ENCODE measurements at places on chromosomes 16 and 17.
A peak's percentile ranks its signal among the peaks of the same experiment; 100 is the strongest.

GRCh38 chr16:79188739-79189122 lies 411.8 kb downstream of the MAF start:
- DNase-seq, result no peak

DNA sequence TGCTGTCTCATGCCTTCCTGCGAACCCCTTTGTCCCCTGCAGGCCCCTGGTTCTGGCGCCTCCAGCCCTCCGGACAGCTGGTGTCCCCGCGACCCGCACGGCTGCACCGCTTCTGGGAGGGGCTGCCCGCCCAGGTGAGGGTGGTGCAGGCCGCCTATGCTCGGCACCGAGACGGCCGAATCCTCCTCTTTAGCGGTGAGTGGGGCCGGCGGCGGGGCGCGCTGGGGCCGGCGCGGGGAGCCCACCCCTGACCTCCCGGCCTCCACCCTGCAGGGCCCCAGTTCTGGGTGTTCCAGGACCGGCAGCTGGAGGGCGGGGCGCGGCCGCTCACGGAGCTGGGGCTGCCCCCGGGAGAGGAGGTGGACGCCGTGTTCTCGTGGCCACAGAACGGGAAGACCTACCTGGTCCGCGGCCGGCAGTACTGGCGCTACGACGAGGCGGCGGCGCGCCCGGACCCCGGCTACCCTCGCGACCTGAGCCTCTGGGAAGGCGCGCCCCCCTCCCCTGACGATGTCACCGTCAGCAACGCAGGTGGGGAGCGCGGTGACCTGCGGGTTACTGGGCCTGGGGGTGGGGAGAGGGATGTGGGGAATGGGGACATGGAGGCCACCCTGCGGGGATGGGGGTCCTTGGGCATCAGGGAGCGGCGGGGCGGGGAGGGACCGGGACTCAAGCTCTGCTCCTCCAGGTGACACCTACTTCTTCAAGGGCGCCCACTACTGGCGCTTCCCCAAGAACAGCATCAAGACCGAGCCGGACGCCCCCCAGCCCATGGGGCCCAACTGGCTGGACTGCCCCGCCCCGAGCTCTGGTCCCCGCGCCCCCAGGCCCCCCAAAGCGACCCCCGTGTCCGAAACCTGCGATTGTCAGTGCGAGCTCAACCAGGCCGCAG lies 7.1 kb upstream of the IL32 start:
- peak; percentile 70 for DNase-seq

- DNase-seq, result no peak
Measured at GRCh38 chr16:7601100-7601499, 268.5 kb downstream of the RBFOX1 start.

DNA sequence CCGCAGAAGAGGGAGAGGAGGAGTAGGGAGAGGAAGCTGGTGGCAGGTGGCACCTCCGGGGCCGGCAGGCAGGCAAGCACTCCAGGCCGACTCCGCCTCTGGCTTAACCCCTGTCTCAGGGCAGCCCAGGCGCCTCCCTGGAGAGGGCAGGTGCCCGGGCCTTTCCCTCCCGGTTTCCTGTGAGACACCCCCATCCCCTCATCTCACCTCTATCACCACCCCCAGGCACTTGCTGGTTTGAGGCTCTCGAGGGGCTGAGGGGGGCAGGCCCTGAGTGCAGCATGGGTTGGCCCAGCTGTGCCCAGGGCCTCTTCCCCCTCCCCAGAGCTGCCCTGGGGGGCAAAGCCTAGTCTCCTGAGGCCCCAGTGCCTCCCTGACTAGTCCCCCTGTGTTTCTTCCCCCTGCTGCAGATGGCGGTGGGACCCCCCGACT lies 6.0 kb downstream of the DOC2A start:
- DNase-seq, result no peak

DNA sequence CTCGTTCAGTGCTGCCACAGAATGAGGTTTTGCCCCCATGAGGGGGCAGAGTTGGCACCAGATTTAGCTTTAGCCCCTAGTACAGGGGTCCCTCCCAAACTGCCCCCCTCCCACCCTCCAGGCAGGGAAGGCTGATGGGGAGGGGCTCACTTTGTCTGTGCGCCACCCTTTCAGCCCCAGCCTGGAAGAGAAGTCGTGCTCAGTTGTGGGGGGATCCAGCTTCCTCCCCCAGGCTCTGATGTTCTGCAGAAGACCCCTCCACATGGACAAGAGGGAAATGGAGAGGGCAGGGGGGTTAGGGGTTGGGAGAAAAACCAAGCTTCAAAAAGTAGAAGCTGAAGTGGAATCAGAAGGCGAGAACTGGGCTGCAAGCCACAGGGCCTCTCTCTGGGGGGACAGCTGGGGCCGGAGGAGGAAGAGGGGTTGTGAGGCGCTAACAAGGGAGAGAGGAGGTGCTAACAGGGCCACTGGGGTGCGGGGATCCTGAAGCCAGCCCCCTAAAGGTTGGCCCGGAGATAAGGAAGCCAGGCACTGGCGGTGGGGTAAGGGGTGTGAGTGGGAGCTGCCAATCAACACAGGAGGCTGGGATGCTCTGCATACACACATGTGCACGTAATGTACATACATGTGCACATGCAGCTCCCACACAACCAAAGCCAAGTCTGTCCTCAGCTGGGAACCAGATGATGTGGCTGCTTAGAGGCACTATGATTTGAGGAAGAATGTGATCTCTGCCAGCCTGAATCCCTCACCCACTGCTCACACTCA lies 7.0 kb upstream of the TMEM92 start:
- DNase-seq, result no peak

DNA sequence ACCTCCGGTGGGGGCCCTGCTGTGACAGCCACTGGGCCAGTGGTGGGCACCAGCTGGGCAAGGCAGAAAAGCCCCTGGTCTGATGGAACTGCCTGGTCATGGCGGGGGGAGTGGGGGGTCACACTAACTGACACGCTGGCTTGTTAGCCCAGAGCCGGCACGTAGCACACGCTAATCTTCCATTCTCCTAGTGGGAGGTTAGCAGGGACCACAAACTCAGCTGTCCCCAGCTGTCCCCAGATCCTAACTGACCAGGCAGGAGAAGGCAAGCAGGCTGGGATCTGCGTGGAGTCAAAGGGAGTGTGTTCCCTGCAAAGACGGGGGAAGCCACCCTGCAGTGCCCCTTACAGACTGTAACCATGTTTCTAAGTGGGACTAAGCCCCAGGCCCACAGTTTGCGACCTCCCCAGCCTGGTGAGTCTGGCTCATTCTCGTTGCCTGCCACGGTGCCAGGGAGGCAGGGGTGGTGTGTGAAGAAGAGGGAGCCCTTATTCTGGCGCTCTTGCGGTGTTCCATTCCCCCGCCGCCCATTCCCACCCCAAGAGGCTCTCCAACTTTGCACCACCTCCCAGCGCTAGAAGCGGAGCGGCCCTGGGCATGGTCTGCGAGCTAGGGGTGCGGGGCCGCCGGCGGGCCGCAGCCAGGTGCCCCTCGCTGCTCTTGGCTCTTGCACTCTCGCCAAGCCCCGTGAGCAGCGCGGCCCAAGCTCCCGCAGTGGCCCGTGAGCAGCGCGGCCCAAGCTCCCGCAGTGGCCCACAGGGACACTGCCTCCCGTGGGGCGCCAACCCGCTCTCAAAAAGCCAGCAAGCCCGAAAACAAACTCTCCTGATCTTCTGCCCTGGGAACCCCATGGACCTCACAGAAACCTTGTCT lies 12.1 kb upstream of the ZNF423 start:
- no peak for DNase-seq

DNA sequence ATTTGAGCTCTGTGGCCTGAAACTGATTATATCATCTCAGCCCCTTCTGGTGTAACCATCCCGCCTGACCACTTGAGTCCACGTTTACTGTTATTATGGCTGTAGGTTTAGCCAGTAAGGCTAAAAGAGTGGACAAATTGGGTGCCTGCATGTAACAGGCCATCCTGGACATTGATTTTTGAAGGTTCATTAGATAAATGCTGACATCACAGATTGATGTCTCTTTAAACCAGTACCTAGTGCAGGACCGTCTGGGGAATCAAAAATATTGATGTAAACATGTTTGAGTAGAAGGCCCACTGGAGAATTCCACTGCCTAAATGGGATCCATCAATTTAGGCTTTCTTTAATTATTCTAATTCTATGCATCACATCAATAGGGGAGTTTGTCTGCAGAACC lies 215.1 kb downstream of the IRX3 start:
- no peak for DNase-seq

- no peak for DNase-seq
Measured at GRCh38 chr16:866252-866896, 65.8 kb upstream of the GNG13 start.

DNA sequence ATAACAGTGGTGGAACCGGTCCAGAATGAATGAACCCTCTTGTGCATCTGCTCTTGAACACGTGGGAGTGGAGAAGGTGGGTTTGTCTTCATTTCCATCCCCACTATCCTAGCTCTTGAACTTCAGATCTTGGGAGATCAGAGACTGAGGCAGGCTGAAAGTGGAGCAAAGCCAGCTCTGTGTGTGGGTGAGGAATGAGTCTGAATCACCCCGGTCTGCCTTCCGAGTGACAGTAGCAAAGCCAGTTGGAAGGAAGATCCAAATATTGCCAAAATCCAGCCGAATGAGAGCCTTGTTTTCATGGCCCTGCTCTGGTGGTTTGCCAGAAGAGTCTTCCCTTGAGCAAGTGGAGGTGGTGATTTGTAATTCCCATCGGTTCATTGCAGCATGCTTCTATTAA lies 29.0 kb upstream of the ASIC2 start:
- DNase-seq, result no peak

DNA sequence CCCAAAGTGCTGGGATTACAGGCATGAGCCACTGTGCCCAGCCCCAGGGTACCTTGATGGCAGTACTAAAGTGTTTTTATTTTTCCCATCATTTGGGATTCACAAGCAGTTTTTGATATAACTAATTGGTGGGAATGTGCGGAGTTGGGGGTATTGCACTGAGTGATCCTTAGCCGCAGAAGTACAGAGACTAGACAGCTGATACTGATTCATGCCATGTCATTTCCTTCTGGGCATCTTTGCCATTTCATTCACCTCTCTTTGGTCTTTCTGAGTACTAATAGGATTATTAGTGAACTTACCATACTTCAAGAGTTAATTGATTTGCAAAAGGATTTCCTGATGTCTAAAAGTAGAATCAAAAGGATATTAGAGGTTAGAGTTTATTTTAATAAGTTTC lies 9.7 kb downstream of the NMT1 start:
- no peak for DNase-seq

DNA sequence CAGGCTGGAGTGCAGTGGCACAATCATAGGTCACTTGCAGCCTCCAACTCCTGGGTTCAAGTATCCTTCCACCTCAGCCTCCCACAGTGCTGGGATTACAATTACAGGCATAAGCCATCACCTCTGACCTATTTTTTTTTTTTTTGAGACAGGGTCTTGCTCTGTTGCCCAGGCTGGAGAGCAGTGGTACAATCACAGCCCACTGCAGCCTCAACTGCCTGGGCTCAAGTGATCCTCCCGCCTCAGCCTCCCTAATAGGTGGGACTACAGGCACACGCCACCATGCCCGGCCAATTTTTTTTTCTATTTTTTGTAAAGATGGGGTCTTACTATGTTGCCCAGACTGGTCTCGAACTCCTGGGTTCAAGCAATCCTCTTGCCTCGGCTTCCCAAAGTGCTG lies 5.6 kb upstream of the GGA2 start:
- DNase-seq, result no peak

- DNase-seq, result no peak
Measured at GRCh38 chr17:82446649-82447048, 3.9 kb downstream of the CYBC1 start.

DNA sequence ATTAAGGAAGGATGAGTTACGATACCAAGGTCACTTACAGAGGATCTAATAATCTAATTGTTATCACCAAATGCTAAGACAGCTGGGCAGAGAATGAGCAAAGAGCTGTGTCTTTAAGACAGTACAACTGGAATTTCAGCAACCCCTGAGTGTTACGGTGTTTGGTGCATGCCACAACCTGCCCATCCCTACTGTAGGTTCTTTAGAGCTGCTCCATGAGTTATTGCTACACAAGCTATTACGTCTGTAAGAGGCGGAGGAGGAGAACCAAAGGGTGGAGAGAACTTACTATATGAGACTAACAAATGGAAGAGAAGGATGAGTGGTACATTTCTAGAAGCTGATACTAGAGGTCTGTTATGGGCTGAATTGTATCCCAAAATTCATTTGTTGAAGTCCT lies 14.2 kb upstream of the C17orf78 start:
- DNase-seq, result no peak

GRCh38 chr17:45111850-45112249 lies 20.5 kb downstream of the PLCD3 start:
- DNase-seq, result no peak

DNA sequence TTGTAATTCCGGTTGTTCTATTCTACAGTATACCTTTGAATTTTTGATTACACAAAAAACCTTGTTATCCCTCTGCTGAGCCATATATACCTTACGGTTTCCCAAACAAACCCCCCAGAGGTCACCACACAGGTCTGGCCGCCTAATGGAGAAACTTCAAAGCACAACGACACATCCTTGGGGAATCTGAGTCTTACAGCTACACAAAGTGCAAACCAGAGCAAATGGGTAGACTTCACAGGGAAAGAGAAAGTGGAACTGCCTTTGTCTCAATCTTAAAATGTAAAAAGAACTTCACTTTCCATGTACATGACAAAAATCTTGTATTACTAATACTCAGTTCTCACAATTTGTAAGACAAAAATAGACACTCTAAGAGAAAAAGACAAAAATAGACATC lies 2.7 kb downstream of the FBXO31 start:
- no peak for DNase-seq

DNA sequence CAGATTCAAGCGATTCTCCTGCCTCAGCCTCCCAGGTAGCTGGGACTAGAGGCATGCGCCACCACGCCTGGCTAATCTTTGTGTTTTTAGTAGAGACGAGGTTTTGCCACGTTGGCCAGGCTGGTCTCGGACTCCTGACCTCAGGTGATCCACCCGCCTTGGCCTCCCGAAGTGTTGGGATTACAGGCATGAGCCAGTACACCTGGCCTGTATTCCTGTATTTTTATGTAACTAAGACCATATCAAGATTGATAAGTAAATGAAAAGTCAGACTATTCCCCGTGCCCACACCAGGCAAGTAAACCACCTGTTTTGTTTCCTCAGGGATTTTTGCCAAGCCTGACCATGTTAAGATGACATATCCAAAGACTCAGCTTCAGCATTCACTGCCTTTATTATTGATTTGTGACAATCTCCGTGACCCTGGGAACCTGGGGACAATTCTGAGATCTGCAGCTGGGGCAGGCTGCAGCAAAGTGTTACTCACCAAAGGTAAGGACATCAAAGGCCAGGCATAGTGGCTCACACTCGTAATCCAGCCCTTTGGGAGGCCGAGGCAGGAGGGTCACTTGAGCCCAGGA lies 5.6 kb downstream of the MRM3 start:
- no peak for DNase-seq

GRCh38 chr17:32731556-32732295 lies 145.2 kb downstream of the MYO1D start:
- no peak for DNase-seq
